ENCODE measurements at places on chromosomes 7 and 10.

DNA sequence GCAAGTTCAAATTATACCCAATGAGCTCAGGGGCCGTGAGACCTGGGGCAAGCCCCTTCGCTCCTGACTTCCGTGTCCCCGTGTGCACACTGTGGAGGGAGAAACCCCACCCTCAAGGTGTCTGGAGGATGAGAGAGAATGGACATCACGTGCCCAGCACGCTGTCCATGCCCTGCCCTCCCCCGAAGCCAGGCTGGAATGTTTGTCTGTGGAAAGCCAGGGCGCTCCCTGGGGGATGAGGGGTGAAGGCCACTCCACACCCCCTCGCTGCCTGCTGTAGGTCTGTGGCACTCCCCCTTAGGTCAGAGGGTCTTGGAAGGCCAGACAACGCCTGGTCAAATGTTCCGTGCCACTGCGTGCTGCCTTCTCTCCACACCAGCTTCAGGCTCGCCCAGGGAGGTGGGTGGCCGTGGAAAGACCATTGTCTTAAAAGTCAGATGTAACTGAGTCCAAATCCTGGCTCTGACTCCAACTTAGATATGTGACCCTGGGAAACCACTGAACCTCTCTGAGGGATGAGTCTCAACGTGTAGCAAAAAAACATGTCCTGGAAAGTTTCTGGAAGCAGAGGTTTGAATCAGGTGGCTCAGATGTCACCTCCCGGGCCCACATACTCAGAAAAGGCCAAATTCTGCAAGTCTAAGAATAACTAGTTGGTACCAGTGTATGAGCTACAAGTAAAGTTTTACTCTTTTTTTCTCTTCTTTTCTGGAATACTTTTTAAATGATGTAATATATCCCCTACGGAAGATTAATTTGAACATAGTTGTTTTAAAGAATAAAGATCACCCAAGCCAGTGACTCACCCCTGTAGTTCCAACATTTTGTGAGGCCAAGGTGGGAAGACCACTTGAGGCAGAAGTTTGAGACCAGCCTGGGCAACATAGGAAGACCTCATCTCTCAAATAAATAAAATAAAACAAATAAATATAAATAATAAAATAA, 24.9 kb downstream of the RCC1L start:
- DNase-seq = no peak

GRCh38 chr7:141387521-141388217, 163.5 kb upstream of the AGK start:
- no peak for DNase-seq

GRCh38 chr7:110373416-110373815, 717.5 kb upstream of the LRRN3 start:
- no peak for DNase-seq

GRCh38 chr10:97686301-97686961, 610 bp downstream of the AVPI1 start:
- DNase-seq = no peak

GRCh38 chr7:45646207-45646821, 72.1 kb downstream of the ADCY1 start:
- no peak for DNase-seq

GRCh38 chr7:5494683-5495561, 71.3 kb upstream of the TNRC18 start:
- peak; percentile 78 for DNase-seq

- no peak for DNase-seq
These were observed 183.4 kb downstream of the GNAI1 start for GRCh38 chr7:80318081-80318480.

GRCh38 chr10:118047157-118047719, 497 bp upstream of the RAB11FIP2 start:
- no peak for DNase-seq

- no peak for DNase-seq
These were observed 35.7 kb upstream of the MTPAP start for GRCh38 chr10:30384701-30385201.

DNA sequence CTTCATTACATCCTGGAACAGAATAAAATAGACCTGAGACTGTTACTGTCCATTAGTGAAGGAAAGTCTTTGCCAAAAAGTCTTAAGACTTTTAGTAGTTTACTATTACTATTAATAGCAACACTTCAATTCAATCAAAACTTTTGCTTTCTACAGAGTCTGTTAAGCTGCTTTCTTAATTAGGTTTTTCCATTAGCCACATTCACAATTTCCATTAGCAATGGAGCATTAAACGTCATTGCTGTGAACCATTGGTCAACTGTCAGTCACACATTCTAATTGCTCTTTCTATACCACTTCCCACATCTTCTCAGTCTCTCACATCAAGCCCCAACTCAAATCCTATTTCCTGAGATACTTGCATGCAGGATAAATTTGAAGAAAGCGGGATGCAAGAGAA, 736.6 kb upstream of the SORCS1 start:
- no peak for DNase-seq

GRCh38 chr7:66641526-66641871, 12.8 kb downstream of the KCTD7 start:
- no peak for DNase-seq

DNA sequence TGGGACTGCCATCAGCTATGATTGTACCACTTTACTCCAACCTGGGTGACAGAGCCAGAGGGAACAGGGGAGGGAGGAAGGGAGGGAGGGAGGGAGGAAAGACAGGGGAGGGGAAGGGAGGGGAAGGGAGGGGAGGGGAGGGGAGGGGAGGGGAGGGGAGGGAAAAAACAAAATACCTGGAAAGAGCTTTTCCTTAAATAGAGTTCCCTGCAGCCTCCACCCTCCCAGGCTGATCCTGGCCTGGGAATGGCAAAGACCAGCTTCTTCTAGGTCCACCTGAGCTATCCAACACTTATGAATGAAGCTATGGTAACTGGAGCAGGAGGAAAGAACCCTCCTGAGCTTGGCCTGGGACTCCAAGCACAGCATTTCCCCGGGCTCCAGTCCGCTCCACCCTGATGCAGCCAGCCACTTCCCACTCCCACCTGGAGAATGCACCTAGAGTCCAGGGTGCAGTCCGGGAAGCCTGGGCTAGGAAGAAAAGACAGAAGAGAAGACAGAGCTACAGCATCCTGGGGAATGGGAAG, 66.1 kb downstream of the GRID1 start:
- no peak for DNase-seq

DNA sequence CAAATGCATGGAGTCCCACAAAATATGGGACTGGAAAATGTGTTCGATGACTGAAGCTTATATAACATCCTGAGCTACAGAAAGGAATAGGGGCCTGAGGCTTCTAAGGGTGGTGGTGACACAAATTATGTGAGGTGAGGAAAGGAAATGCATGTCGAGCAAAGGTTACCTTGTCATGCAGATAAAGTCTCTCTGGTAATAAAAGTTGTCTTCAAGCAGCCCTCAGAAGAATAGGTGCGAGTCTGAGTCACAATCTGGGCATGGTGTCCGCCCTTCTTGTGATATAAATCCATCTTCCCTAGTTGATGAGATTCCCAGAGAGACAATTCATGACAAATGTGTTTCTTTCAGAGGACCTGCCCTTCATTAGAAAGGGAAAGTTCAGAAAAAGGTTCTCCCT, 985.2 kb upstream of the C7orf33 start:
- no peak for DNase-seq

GRCh38 chr10:100985336-100985735, 2.0 kb downstream of the MRPL43 start:
- DNase-seq = no peak

DNA sequence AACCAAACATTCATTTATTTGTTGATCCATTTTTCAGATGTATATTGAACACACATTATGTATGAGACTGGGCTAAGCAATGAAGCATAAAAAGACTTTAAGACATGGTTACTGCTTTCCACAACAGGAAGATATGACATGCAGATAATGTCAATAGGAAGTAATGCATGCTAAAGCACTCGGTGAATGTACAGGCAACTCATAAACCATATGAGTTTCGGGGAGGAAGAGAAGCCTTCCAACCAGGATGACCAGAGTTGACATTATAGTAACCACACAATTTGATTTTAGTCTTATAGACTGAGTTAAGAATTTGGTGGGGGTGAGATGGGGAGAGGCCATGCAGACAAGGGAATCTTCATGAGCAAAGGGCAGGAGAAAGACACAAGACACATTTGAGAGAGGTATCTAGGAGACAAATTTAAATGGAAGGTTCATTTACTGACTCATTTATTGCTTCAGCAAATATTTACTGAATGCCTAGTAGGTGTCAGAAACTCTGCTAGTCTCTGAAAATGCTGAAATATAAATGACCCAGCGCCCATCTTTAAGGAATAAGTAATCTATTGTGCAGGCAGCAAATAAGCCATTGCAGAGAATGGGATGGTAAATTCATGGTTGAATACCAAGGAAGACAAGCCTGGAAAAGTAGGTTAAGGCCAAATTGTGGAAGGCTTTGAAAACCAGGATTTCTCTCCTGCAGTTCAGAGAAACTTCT, 19.0 kb upstream of the SLK start:
- DNase-seq = no peak

DNA sequence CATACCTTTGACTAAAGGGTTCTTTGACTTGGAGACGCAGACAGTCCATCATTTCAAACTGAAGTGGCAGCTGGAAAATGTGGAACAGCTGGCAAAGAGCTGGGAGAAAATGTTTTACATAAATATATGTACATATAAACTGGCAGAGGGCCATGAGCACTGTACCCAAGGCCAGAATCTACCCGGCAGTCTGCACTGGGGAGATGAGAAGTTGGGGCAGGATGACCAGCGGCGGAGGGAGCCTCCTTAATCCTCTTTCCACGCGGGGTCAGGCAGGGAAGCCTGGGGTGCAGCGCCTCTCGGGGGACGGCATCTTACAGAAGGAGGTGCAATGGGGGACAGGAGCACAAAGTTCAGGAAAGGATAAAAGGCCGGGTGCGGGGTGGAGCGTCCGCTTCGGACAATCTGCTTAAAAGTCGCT, 1.3 kb downstream of the GLI3 start:
- DNase-seq = no peak

All from CD4-positive, alpha-beta T cell treated with Interleukin-15 for 4 hours (primary cell).